Ureter (tissue), 1 donor: ENCODE measurements at places on chromosomes 2 and 18. TPM values are rescaled to one million over a fixed set of nuclear protein-coding genes. Genes with fewer than 3 reads are reported as not detected.

DNA sequence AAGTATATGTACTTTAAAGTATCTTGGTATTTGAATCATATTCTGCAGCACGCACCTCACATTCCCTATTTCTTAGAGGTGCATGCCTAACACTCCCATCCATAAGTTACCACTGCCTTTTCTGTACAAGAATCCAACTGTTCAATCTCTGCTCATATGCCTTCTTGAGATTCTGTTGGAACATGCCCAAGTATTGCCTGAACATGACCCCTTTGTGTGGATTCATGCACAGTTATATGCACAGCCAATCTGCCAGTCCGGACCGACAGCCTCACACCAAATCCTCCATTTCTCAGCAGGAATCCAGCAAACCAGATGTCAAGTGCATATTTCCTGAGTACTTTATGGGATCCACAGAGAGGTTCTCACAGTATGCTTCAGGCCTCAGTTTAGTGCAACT is 222.0 kb downstream of the TMEM182 start:
- no peak for DNase-seq

DNA sequence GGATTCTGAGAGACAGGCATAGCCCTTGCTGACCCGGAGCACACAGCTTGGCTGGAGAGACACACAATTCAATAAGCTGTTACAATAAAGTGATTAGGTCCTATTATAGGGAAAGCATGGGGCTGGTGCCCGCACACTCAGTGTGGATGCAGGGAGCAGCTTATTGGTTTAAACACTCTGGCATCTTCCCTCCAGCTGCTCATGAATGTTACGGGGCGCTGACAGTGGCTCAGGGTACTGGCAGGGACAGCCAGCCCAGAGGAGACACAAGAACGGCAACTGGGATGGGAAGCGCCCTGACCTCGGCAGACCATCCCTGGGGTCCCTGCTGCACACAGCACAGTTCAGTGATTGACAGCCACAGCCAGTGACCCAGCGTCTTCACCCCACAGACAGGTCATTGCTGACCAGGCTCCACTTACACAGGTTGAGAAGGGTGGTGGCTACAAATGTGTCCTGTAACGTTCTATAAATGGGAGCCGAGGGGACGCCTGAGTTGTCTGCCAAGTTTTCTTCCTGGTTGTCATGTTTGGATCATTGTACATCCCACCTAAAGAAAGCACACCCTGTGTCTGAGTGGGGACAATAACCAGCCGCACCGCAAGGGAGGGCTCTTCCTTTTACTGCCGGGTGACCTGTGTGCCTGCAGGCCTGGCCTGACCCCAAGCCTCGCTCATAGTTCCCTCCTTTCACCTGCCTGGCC is 60.3 kb downstream of the SH3BP4 start:
- DNase-seq = no peak

GRCh38 chr2:26892922-26893524 is 45.1 kb downstream of the DPYSL5 start:
- DNase-seq = no peak

GRCh38 chr2:160041091-160041490 is 21.3 kb downstream of the PLA2R1 start:
- DNase-seq = no peak

DNA sequence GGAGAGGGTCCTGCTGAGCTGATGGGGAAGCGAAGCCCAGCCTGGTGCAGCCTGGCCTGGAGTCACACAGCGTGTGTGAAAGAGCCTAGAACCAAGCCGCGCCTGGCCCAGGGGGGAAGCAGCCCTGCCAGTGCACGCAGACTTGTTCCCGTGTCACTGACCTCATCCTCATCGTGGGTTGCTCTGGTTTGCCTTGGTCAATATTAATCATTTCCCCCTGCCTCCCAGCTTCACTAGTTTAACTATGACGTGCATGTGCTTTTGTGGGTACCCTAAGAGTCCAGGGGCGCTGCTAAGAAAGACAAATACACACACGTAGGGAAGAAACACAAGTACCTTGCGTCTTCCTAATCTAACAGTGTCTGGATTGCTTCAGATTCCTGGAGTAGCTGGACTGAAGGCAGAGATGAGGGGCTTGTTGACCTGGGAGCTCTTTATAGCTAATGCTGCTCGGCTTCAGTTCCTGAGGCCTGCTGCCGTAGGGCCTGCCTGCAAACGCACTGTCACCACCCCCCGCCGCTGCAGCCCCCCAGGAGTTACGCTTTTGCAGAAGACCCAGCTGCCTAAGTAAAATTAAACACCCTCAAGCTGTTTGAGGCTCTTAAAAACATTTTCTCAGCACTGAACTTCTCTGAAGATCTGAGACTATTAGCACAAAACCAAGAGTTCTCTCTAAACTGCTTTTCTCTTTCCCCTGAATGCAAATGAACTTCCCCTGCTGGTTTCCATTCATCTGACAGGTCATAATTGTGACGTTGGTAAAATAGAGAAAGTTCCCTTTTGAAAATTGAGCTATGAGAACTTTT is 159.2 kb downstream of the FAM210A start:
- DNase-seq = no peak

- no peak for DNase-seq
These were observed 169.8 kb downstream of the MREG start for GRCh38 chr2:215843579-215843978.

DNA sequence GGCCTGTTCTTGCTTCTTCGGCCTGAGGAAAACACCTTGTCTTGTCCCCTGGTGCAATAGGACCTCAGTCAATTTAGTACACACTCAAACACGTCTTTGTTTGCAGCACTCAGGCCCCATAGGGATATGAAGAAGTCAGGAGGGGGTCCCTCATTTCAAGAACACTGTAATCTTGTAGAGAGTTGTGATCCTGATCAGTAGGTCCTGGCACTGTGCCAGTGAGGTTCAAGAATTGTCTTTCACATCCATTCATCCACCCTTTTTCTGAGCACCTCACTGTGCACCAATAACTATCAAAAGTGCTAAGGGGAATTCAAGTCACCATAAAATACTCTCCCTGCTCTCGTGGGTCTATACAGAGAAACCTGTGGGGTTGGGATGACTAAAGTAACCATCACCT is 131.4 kb upstream of the LHCGR start:
- DNase-seq = no peak

- DNase-seq = peak; percentile 36
These were observed 384.2 kb upstream of the SALL3 start for GRCh38 chr18:78595453-78595852.

GRCh38 chr2:32712870-32713269 is 85.0 kb downstream of the TTC27 start:
- no peak for DNase-seq

GRCh38 chr2:137123226-137123625 is 357.9 kb downstream of the THSD7B start:
- no peak for DNase-seq

GRCh38 chr2:207229161-207229560 is 63.4 kb upstream of the KLF7 start:
- no peak for DNase-seq

The CKAP2L gene
- total RNA-seq = 1.2 TPM

The CCBE1 gene
- total RNA-seq = 1.8 TPM

The DTNA gene
- total RNA-seq = 55.7 TPM

The GCA gene
- total RNA-seq = 27.5 TPM

The IL1RN gene
- 80.2 TPM for total RNA-seq
